ENCODE measurements at places on chromosomes 5 and 9.
A peak's percentile ranks its signal among the peaks of the same experiment; 100 is the strongest.

DNA sequence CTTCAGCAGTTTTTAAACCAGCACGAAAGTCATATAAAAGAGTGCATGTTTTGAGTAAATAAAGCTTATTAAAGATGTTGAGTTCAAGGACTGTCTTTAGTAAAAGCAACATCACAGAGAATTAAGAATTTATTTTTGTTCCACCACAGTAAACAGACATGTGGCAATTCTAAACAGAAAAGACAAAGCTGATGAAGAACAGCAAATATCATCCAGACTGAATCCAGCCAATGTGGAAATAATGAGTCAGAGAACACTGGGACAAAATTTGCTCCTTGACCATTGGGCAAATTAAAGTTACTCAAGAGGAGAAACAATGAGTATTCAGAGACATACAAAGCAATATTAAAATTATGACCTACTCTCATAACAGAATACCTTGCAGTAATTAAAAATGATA is 28.8 kb downstream of the OR2K2 start:
- no peak for DNase-seq

GRCh38 chr5:52692039-52692438 is 95.7 kb upstream of the ITGA1 start:
- no peak for DNase-seq

DNA sequence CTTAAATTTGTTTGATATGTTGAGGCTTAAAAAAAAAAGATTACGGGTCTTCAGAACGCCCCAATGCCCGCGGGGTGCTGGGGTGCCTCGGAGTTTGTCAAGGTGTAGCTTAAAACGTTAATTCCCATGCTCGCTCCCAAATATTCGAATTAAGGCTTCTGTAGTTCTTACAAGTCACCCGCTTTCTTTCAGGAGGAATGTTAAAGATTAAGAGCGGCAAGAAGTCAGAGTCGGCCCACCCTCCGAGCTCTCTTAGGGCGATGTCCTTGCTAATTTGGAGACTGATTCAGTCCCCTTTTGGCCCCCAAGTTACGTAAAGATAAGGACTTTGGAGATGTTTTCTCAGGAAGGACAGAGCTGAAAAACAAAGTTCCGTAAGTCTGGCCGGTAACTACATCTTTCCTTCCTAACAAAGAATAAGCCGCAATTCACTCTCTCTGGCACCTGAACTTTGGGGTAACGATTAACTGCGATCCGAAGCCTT is 746 bp upstream of the NPM1 start:
- peak; percentile 36 for DNase-seq

DNA sequence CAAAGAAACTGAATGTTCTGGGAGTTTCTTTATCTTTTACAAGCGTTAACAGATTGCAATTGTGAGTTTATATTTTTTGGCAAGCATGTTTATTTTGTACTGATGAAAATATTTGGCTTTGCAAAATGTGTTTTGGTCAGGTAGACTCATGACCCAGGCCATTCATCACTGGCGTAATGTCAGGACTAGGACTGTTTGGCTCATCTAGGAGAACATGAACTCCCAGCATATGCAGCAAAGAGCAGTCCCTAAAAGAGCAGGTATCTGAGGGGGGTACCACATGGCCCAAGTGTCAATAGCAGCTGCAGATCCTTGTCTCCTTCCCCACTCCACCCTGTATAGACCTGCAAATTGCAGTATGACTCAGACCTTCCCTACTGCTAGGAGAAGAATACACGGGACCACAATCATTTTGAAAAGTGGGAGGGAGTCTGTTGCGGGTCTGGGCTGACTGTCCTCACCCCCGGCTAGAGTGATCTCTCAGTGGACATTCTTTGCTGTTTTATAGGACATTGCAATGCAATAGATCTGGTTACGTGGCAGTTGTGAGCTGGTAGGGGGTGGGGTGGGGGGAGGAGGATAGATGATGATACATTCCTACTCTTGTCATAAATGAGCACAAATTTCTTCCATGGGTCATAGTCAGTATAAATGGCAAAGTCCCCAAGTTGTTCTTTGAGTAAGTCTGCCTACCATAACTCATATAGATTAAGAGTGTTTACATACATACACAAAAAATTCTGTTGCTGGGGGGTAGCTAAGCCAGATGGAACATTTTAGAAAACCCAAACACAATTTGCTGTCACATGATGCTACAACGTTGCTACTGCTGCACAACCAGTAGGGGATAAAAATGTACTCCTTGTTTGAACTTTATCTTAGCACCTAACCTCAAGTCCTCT is 20.8 kb upstream of the SNCAIP start:
- no peak for DNase-seq

DNA sequence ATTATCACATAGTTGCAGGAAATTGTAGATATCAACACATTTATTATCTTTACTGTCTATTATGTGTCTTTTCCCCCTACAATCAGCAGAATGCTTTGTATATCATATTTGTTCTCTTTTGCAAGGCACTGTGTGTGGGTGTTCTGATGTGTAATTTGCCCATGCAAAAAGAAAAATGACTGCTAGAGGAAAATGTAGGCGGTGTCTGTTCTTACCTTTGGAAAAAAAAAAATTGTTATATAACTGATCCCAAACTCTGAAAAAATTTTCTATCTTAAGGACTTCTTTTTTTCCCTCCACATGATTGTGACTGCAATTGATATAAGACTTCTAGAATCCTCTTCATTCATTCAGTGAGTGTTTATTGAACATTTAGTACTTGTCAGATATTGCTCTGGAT is 24.5 kb downstream of the MRPS30 start:
- DNase-seq: no peak

GRCh38 chr5:6676702-6677101 is 36.5 kb upstream of the TENT4A start:
- DNase-seq: no peak

DNA sequence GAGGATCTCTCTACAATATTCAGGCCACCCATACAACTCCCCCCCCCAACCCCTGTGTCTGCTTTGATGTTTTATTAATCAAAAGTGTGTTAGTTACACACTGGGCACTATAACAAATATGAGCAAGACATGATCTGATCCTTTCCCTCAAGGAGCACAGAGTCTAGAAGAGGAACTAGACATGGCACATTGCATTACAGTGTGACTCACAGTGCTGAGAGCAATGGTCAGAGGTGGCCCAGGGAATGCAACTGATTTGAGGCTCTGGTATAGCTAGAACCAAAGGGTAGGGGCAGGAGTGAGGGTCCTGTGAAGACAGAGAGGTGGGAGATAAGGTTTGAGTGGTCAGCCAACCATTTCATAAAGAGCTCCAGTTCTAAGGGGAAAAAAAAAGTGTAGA is 539.2 kb downstream of the ACTL7B start:
- no peak for DNase-seq

GRCh38 chr5:178996156-178996555 is 1.0 kb upstream of the GRM6 start:
- no peak for DNase-seq

GRCh38 chr9:114278881-114279570 is 43.9 kb upstream of the ORM1 start:
- no peak for DNase-seq

DNA sequence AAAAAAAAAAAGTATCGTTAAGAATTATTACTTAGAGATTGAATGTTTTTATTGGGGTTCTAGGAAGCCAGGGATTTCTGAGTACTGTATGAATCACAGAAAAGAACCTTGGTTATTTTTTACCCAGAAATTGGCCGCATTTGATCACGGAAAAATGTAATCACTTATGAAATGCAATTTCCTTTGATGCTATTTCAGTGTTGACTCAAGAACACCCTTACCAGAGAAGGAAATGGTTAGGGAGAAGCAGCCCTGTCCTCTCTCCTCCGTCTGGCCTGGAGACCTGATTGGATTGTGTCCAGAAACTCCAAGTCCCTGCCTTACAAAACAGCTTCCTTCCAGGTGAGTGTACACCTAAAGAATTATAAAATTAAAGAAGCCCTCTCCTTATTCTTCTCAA is 116.7 kb downstream of the MED10 start:
- no peak for DNase-seq

GRCh38 chr5:38518341-38518740 is 38.1 kb downstream of the LIFR start:
- DNase-seq: no peak

DNA sequence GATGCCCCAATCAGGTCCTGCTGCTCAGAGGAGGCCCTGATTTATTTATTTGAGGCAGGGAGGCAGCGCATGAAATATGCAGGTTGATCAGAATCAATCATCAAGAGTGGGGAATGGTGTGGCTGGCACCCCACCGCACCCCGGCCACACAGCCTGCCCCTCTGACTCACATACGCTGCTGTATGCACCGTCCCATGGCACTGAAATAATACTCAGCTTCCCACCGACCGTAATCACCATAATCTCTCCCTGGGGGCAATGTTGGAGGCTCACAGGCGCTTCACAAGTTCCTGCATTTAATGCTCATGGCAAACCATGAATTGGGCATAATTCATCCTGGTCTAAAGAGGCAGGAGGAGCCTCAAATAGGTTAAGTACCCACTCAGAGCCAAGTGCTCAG is 141.2 kb upstream of the TBC1D2 start:
- DNase-seq: no peak

DNA sequence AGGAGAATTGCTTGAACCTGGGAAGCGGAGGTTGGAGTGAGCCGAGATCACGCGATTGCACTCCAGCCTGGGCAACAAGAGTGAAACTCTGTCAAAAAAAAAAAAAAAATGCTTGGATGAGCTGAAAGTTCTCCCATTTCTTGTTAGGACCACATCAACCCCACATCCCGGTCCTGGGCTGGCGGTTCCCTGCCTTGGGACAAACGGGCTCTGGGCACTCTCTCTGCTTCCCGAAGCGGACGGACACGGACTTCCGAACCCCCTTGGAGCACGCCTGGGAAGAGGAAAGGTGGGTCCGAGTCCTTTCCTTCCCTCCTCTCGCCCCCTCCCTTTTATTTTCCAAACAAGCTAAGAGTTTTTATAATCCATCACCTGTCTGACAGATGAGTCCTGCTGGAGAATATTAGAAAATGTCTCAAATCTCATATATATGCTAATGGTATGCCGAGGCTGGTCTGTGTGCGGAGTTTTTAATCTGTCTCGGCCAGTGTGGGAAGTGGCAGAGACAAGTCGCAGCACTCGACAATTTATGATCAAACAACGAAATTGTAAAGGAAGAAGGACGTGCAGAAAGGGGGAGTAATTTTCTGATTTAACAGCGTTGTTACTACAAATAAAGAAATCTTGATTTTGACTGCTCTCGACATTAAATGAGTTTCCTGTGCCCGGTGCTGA is 257.9 kb upstream of the IRX4 start:
- DNase-seq: no peak

DNA sequence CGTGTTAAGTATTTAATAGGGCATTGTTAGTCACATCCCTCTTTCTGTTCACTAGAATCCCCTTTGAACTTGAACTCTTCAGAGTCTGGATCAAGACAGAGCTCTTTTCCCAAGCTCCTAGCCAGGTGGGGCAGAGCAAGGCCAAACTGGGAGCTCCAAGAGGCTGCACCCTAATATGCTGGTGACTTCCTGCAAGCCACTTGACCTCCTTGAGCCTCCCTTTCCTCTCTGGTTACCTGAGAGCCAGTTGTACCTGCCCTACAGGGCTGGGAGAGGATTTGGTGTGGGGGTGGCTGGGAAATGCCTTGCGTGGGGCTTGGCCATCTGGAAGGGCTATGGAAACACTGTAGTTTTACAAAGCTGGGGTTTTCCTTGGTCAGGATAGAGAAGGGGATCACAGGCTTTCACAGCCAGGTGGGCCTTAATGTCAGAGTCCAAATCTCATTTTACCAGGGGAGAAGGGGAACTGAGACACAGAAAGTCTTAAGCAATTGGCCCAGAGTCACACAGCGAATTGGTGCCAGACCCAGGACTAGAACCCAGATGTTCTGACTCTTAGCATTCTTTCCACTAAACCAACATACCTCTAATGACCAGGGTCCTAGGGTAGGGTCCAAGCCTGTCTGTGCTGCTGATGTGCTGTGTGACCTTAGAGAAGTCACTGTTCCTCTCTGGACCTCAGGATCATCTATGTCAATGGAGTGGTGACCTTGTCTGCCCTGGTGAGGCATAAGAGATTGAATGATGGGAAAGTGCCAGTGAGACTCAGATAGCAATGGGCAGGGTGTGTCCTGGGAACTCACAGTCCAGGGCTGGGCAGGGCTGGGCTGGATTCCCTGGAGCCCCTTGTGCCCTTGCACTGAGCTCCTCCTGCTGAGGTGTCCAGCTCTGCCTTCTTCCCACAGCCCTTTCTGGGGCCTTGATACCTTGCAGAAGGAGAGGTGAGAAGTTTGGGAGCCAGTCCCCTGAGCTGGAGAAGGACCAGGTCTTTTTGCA is 35.8 kb downstream of the GSN start:
- no peak for DNase-seq

DNA sequence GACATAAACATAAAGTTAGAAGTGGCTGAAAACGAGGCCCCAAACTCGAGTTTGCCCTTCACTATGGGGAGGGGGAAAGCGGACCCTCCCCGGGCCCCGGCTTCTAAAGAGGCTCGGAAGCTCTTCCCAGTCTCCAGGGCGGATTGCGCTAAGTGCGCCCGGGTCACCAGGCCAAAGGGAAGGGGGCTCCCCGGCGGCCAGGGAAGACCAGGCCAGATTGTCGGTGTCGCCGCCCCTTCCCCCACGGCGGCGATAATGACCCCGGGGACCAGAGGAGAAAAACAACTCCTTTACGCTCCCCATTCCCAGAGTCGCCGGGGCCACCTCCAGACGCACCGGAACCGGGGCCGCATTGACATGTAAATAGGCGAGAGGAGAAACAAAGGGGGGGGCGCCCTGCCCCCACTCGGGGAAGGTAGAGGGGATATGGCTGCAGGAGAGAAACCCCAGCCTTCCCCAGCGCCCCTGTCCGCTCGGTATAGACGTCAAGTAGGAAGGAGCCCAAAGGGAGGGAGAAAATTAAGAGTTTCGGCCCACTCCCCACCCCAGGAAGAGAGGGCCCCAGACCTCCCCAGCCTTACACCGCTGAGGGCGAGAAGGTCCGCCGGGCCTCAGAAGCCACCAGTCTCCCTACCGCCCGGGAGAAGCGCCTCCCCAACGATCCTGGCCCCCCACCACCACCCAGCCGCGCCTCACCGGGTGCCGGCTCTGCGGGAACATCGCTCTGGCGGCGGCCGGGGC is 1.7 kb downstream of the TLE1 start:
- DNase-seq: no peak

- DNase-seq: no peak
These were observed 60.9 kb upstream of the GNE start for GRCh38 chr9:36319183-36319582.

DNA sequence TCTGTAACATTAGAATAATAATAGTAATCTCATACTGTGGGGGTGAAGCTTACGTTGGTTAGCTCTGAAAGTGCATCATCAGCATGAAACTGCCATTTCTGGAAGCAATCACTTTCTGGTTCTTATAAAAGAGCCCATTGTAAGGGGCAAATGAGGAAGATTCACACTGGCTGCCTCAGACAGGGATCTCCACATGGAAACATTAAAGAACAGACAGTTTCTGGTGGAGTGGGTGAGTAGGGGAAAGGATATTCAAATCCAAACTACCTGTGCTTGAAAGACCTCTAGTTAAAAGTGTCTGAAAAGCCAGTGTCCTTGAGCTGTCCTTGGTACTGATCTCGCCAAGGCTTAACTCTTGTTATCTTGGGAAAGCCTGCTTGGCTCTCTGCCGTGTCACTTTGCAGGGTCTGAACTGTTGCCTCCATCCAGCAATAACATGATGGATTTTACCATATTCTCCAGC is 19.1 kb upstream of the SLC31A2 start:
- DNase-seq: no peak

Measured in NCI-H510A treated with DMSO at 0.1 percent for 48 hours (cell line).